ENCODE measurements at places on chromosomes 16 and 17. TPM values are rescaled to one million over a fixed set of nuclear protein-coding genes. Genes with fewer than 3 reads are reported as not detected.

The CCL17 gene
- polyA plus RNA-seq = not detected

DNA sequence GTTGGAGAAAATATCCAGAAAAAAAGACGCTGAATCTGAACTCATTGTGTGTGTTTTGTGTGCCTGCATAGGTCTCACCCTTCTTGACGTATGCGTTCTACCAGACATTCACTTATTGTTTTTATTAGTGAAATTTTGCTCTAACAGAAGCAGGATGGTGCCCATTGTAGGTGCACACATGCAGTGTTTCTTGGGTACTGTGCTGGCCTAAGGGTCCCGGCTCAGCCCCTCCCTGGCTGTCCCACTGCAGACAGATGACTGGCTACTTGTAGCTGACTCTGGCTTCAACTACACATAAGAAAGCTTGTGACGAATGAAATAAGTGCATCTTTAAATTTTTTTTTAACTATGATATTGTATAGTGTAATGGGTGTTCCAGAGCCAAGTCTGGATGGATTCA is 227.0 kb downstream of the CBLN1 start:
- no peak for DNase-seq

DNA sequence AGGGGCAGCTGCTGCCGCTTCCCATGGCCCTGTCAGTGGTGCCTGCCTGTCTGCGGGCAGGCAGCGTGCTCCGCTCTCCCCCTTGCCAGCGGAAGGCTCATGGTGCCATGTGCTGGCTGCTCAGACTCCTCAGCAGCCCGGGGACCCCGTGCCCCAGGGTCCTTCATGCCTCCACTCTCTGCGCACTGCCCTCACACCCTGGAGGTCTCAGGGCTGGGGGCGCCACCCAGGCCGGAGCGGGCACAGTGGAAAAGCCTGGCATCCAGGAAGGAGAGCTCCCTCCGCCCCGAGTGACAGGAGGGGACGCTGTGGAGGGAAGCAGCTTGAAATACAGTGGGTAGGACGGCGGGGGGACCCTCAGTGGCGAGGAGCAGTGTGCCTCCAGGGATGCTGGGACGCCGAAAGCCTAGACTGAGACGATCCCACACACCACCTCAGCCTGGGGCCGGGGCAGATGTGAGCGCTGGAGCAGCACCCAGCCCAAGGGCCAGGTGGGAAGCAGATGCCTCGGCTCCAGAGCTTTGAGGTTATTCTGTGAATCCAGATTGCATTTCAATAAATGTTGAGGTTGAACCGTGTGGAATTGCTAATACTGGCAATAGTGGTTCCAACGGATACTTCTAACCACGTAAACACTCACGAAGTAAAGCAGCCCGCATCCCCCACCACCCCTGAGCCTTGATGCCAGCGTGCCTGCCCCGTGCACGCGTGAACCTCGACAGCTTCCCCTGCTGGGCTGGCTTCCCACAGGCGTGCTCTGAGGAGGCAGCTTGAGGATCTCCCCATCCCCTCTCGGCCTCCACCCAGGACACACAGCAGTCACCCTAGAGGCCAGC is 6.5 kb downstream of the TMEM204 start:
- no peak for DNase-seq

DNA sequence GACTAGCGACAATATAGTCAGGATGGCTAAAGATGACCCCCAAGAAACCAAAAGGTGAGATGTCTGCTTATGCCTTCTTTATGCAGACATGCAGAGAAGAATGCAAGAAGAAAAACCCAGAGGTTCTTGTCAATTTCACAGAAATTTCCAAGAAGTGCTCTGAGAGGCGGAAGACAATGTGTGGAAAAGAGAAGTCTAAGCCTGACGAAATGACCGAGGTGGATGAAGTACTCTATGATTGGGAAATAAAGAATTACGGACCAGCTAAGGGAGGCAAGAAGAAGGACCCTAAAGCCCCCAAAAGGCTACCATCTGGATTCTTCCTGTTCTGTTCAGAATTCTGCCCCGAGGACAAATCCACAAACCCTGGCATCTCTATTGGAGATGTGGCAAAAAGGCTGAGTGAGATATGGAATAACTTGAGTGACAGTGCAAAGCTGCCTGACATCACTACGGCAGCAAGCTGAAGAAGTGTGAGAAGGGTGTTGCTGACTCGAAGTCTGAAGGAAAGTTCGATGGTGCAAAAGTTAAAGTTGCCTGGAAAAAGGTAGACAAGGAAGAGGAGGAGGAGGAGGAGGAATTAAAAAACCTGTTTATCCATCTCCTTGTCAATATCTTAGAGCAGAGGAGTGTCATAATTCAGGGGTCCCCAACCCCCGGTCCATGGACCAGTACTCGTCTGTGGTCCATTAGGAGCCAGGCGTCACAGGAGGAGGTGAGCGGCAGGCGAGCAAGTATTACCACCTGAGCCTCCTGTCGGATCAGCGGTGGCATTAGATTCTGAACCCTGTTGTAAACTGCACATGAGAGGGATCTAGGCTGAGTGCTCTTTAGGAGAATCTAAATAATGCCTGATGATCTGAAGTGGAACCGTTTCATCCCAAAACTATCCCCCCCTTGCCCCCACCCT is 25.1 kb upstream of the ADGRG1 start:
- DNase-seq = no peak

All from AG04450 (cell line).